ENCODE measurements at places on chromosomes 2 and 18.
A peak's percentile ranks its signal among the peaks of the same experiment; 100 is the strongest.

DNA sequence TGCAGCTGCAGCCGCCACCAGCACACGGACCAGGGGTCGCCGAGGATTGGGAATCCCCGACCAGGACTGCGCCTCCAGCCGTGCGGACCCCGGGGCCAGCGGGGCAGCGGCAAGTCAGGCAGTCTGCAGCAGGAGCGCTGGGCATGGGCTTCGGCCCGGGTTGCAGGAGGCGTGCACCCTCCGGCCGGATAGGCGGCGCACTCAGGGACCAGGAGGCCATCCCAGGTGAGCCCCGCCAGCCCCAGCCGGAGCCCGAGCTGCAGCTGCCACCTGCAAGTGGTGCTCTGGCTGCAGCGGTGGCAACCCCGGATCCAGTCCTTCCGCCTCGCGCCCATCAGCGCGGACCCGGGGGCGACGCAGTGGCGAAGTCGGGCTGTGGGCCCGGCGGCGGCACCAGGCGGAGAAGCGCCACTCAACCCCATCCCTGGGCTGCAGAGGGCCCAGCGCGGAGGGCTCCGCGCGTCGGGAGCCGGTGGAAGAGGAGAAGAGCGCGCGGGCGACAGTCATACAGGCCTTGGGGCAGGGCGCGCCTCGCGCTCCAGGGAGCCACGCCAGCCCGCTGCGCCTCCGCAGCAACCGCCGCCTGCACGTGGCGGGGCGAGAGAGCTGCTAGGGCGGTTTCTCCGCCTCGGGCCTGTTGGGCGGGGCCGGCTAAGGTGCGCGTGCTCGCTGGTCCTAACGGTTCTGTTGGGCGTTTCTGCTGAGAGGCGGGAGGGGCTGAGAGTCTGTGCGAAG lies 73.8 kb downstream of the RPIA start:
- peak; percentile 71 for DNase-seq

- no peak for DNase-seq
Measured at GRCh38 chr2:174775571-174775980, 11.3 kb upstream of the CHRNA1 start.

- DNase-seq, result no peak
Measured at GRCh38 chr2:154331784-154332183, 366.7 kb upstream of the KCNJ3 start.

GRCh38 chr2:229066121-229066715 lies 204.9 kb downstream of the PID1 start:
- no peak for DNase-seq

DNA sequence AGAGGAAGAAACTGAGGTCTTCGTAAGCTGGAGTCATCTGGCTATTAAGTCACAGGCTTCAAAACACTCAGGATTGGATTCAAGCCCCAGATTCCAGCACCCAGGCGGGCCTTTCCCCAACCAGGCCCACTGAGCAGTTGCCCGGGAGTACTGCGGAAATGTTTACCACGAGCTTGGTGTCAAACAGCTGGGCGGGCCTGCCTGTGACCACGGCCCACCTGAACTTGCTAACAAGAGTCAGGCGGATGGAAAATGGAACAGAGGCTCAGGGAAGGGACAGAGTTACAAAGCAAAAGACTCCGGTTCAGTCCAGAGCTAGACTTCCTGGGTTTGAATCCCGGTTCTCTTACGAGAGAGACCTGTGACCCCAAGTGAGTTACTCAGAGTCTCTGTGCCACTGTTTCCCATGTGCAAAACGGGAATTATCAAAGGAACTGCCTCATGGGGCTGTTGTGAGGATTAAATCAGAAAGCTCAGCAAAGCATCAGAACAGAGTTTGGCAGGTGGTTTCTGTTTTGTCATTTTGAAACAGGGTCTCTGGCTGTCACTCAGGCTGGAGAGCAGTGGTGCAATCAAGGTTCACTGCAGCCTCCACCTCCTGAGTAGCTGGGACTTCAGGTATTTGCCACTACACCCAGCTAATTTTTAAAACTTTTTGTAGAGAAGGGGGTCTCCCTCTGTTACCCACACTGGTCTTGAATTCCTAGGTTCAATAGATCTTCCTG lies 49.0 kb upstream of the TFCP2L1 start:
- DNase-seq, result no peak

- DNase-seq, result no peak
Measured at GRCh38 chr2:110866045-110866444, 133.7 kb downstream of the ACOXL start.

DNA sequence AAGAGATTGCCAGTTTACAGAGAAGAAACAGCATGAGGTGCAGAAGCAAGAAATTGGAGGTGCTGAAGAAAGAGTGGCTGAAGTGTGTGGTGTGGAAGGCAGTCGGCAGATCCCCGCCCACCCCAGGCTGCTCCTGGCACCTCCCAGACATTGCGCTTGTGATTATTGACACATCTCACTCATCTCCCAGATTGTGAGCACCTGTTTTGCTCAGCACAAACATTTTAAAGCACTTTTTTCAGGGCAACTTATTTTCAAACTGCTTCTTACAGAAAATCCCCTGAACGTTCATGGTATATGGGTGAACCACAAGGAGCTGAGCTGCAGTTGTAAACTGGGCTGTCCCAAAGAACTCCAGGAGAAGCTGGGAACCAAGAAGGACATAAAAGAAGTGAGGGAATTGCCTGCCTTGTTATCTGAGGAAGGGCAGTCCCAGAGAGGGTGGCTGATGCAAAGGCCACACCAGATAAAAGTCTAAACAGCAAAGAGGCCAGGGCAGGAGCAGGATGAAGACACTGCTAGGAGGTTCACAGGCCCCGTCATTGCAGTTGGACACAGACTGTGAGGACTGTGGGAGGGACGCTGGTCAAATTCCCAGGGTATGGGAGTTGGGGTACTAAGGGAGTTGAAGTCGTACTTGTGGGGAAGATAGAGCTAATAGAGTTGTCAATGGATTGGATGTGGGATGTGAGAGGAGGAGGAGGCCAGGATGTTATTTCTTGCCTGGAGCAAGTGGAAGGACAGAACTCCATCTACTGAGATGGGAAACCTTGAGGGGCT lies 65.1 kb downstream of the INPP4A start:
- no peak for DNase-seq

DNA sequence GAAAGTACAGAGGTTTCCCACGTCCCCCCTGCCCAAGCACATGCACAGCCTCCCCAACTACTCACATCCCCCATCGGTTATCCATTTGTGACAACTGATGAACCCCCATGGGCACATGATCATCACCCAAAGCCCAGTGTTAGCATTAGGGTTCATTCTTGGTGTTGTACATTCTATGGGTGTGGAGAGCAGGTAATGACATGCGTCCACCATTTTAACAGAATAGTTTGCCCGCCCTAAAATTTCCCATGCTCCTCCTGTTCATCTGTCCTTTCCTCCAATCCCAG lies 74.3 kb downstream of the LONRF2 start:
- DNase-seq, result no peak

DNA sequence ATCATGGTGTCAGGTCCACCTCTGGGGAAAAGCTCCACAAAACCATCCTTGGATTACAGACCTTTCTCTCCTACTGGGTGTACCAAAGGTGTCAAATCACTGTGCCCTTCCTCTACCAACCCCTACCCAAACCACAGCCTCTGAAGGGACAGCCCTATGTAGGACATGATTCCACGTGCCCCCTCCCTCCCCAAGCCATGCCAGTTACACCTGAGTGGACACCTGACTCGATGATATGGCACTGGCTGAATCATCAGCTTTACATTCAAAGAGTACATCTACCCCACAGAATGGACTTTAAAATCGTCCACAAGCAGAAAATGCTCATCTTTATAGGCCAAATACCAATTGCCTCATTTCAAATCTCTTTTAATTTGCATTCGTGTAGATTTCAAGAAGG lies 26.0 kb downstream of the TRABD2A start:
- DNase-seq, result no peak

GRCh38 chr2:1795261-1796231 lies 51.2 kb upstream of the PXDN start:
- no peak for DNase-seq

- DNase-seq, result no peak
Measured at GRCh38 chr2:1990151-1990589, 245.9 kb upstream of the PXDN start.

DNA sequence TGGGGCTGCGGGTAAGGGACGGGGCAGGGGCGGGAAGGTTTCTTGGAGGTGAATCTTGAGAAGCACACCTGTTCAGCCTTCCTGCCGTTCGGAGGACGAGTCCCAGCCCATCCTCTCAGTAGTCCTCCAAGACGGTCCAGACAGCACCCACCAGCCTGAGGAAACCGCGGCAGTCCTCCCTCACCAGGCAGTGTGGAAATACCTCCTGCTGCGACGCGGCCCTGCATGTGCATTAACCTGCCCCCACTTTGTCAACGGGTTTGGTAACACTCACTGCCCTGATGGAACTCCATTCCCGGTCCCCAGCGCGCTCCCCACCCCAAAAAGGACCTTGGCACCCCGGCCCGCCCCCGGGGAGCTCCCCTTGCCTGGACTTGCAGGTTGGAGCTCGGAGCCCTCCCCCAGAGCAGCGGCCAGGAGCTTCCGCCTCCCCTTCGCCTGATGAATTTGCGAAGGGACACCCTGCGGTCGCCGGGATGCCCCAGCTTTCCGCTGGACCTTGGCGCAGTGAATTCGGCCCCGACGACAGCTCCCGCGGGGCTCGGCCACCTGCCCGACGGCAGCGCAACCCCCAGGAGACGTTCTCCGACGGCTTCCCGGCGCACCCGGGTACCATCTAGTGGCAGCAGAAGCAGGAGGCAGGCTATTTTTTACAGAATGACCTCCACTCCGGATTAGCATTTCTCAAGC lies 31.5 kb downstream of the ACVR1C start:
- DNase-seq, result peak; percentile 86

DNA sequence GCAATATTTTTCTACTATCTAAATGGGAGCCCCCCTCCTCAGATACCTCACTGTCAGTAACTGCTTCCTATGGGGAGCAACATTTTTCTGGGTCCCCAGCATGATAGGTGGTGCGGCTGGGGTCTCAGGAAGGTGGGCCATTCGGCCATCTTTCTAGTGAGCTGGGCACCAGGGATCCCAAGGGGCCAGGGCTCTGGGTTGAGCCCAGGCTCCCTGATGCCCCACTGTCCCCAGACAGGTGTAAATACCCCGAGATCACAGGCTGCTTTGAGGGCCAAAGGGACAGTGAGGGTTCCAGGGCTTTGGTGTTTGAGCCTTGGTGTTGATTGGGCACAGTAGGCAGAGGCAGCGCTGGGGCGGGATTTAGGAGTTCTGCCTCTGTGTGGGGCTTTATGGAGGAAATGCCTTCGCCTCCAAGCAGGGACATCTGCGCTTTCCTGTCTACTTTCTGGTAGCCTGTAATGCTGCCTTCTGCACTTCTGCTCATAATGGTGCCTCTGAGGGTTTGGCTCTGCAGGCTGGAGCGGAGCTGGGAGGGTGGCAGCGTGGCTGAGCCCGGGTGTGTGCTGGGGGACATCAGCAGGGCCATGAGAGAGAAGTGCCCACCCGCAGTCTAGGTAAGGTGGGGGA lies 5.3 kb downstream of the ITM2C start:
- DNase-seq, result no peak

DNA sequence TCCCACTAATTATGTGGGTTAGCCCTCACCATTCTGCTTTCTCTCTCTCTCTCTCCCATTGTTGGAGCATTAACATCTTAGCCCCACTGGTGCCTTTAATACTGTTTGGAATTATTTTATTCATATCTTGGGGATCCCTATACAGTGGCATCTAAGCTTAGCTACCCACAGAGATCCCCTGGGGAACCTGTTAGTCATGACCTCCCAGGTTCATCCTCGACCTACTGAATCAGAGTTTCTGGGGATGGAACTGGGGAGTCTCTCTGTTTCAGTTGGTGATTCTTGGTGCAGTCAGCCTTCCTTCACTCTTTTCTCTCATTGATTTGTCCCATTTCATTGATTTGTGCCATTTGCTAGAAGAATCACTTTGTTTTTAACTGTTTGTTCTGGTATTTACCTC lies 137.3 kb downstream of the PLCL1 start:
- DNase-seq, result no peak

- DNase-seq, result no peak
Measured at GRCh38 chr2:60540074-60540473, 13.4 kb downstream of the BCL11A start.

GRCh38 chr2:236352761-236353593 lies 88.8 kb upstream of the ASB18 start:
- no peak for DNase-seq

GRCh38 chr2:236840215-236840614 lies 245.5 kb upstream of the COPS8 start:
- no peak for DNase-seq

DNA sequence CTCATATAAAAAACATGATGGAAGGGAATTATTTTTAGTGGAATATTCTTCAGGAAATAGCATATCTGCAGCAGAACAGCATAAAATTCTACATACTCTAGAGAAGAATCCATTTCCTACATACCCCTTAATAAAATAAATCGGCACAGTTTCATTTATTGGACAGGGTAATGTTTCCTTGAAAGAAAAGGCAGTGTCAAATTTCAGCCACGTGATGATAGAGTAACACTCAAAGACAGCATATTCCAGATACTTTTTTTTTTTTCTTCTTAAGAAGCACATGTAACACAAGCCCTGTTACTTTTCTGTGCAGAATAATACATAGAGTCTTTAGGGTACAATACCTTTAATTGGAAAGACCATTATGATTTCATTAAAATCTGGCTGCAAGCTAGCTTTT lies 204.4 kb downstream of the SRBD1 start:
- no peak for DNase-seq

DNA sequence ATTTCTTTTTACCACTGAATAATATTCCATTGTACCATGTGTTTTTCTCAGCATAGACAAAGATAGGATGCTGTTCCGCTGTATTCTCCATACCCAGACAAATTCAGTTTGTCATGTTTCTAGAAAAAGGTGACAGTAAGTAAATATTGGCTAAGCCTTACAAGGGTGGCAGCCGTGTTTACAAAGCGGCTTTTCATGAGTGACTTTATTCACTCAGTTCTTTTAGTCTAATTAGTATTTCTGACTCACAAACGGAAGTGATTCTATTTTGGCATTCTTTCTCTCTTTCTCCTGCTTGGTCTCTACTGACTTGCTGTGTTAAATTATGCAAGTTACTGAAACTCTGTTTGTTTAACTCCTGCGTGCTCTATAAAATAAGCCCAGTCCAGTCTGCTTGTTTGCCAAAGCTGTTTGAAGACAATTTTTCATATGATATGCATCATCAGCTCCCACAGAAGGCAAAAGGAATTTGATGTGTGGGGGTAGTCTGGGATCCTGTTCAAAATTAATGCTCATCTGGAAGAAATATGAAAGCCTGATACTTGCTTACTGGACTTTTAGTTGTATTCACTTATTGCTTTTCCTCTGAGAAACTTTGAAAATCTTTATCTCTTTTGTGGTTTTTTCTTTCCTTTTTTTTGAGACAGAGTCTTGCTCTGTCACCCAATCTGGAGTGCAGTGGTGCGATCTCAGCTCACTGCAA lies 2.3 kb upstream of the PLEKHH2 start:
- no peak for DNase-seq

Data from WTC11 (cell line).